ENCODE measurements at places on chromosomes 11 and 22.
A peak's percentile ranks its signal among the peaks of the same experiment; 100 is the strongest.

- no peak for DNase-seq
Observed at GRCh38 chr11:69075421-69076128, 26.8 kb downstream of the TPCN2 start.

GRCh38 chr11:115065830-115066664, 387.7 kb downstream of the NXPE2 start:
- DNase-seq: no peak

GRCh38 chr22:39575552-39575825, 4.9 kb downstream of the CACNA1I start:
- DNase-seq: no peak

- peak; percentile 50 for DNase-seq
Observed at GRCh38 chr11:64339754-64340408, at the start of gene CCDC88B. Gene CCDC88B (plus strand): TSS chr11:64340204. CDS start chr11:64340267, 63 bp downstream.

- no peak for DNase-seq
Observed at GRCh38 chr11:120054753-120055045, 83.2 kb downstream of the TRIM29 start.

DNA sequence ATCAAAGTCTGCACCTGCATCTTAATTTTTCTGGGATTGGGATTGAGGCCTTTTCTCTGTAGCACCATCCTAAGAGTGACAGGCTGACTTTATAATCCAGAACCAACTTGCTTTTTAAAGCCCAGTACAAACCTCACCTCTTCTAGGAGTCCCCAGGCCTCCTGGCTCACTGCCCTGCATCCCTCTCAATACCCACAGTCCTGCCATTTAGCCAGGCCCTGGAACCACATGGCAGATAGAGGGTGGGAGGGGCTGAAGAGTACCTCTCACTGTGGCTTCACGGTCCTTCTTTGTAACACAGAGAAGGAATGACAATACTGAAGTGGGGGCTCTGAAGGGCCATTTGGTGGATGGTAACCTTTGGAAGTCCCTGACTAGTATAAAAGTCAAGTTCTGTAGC, 63.5 kb upstream of the PHOX2A start:
- no peak for DNase-seq

- DNase-seq: no peak
Observed at GRCh38 chr11:33579101-33579500, 121.5 kb downstream of the C11orf91 start.

GRCh38 chr22:38080850-38081635, 2.9 kb downstream of the SLC16A8 start:
- DNase-seq: no peak

GRCh38 chr11:103434073-103434411, 324.8 kb downstream of the DYNC2H1 start:
- DNase-seq: no peak

DNA sequence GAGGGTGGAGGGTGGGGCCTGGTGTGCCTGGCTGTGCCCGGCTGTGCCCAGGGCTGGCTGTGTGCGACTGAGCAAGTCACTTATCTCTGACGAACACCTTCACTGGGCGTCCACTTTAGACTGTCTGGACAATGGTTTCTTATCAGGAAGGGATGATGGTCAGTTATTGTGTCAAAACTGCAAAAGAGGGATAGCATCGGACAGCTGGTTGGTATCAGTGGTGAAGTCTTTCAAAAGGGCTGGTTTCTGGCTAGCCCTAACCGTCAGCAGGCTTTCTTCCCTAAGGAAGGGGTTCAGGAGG, 4.1 kb upstream of the MGAT3 start:
- DNase-seq: no peak

GRCh38 chr11:69027704-69028372, 14.8 kb upstream of the MRGPRF start:
- DNase-seq: no peak

DNA sequence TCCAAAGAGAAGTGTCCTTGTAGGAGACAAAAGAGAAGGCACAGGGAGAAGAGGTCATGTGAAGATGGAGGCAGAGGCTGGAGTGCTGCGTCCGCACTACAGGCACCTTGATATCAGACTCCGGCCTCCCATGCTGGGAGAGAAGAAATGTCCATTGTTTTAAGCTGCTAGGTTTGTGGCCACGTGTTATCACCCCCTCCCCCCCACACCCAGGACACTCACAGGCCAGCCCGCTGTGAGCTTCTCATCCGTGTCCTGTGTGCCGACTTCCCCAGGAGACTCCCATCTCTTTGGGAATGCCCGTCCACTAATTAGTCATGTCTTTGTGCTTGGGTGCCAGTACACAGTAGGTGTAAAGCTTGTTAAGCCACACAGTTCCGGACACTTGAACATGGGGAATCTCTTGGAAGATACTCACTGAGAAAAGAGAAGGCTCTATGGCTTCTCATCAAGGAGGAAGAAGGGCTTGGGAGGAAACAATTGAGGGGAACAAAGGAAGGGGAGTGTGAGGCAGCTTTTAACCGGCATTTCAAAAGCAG, 1234.7 kb downstream of the TBC1D22A start:
- DNase-seq: no peak

DNA sequence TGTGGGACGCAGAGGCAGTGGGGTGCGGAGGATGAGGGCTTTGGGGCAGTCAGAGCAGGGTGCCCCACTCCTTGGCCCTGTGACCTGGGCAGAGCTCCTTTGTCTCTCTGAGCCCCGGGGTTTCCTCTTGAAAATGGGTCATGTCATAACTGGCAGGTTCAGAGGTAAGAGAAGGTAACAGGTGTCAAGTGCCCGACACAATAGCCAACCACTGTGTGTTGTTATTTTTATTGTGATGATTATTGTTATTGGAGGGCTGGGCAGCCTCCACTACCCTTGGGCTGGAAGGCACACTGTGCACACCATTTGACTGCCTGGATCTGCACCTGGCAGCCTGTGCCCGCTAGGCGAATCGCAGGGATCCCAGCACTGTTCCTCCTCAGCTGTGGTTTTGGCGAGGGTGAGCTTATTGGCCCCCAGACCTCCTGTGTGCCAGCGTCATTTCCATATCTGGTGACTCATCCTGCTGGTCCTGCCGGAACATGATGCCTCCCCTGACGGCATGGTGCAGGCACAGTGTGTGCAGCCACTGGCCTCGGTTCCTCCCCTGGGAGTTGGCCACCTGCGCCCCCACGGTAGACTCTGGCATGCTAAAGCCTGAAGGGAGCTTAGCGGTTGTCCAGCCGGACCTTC, 15.4 kb upstream of the SOX10 start:
- no peak for DNase-seq

- DNase-seq: no peak
Observed at GRCh38 chr22:19397734-19398104, 33.8 kb downstream of the HIRA start.

DNA sequence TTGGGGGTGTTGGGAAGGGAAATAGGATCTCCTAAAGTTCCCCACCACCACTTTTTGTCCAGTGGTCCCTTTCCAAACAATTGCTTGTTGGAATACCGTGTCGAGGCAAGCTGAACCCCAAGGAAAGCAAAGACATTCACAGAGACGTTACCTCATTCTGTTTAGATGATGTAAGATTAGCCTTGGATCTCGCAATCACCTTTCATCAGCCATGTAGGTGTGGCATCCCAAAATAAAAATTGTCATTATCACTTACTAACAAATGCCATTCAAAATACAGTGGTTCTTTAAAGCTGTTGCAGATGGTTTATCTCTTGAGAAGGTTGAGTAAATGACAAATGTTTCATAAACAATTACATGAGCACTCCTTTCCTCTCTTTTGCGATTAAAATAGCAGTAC, 86.5 kb upstream of the SLC25A18 start:
- DNase-seq: no peak

DNA sequence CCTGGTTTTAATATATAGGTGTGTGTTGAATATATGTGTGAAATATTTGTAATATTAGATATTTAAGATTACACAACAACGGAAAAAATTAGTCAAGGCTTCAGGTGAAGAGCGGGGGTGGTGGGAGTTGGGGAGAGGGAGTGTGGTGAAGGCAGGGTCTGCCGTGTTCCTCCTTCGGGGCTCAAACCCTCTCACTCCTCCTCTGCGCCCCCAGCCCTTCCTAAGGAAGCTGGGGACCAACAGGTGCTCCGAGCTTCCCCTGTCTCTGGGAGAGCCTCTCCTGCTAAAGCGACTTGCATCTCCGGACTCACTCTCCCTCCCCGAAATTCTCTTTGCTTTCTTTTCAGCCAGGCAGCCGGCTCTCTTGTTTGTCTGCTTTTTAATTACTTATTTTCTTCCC, 960 bp upstream of the CADM1 start:
- DNase-seq: no peak

GRCh38 chr11:10454878-10455631, at the start of gene AMPD3:
Gene AMPD3 (plus strand): TSS chr11:10455264. CDS start chr11:10461520, 6,256 bp downstream.
- no peak for DNase-seq

GRCh38 chr22:17964156-17964555, 60.2 kb downstream of the MICAL3 start:
- no peak for DNase-seq

GRCh38 chr11:8031248-8032115, 44.3 kb downstream of the EIF3F start:
- DNase-seq: no peak

DNA sequence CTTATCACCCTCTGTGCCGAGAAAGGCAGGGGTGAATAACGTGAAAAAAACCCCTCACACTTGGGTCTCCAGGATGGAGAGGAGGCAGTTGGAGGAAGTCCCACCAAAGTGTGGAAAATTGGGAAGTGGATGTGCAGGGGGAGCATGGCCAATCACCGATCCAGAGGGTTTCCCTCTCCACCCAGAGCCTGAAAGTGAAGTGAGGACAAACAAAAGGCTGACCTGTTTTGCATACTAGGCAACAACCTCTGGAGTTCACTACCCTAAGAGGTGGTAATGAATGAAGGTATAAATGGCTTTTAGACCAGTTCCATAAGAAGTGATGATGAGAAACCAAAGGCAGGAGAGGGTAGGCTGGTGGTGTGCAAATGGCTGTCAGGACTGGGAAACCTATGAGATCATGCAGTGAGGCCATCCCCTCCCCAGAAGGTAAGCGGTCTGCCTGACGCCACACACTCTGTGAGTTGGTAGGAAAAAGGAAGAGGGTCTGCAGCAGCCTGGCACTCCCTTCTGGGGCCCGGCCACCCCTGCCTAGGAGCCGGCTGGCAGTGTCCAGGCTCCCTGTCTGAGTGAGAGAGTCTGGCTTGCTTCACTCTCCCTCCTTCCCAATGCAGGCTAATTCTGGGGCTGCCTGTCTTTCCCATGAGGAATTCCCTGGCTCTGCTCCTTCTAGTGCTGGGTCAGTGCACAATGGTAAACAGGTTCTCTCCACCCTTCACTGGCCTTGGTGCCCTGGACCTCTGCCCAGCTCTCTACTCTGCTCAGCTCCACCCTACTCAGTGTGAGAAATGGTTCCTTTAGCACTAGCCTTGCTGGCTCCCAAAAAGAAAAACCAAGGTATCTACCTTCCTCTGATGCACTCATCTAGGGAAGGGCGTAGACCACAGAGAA, 15.6 kb downstream of the TBC1D10A start:
- DNase-seq: no peak

DNA sequence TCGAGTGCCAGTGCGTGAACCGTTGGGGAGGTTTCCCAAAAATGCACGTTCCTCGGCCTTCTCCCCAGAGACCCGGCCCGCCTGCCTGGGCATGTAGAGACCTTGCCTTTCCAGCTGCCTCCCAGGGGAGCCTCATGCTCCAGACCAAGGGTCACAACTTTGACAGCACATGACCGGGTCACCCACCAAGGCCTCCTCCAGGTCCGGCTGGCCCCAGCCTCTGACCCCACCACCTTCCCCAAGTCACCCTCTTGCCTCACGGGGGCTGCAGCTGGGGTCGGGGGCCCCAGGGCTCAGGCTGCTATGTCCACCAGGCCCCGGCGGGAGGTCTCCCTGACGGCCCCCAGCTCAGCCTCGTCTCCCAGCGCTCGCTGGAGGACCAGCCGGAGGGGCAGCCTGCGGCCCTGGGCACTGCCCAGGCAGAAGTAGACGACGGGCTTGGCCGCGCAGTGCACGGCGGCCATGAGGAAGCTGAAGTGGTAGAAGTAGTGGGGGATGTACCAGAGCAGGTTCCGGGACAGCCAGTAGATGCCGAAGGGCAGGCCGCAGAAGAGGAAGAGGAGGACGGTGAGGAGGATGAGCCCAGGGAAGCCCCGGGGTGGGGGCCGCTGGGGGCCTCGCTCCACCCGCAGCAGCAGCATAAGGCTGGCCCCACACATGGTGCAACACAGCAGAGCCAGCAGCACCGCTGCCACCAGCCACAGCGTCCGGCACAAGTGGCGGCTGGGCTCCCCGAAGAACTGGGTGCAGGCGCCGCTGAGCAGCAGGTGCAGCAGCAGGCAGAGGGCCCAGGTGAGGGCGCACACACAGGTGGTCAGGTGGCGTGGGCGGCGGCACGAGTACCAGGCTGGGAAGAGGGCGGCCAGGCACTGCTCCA, 4.4 kb downstream of the MRGPRE start:
- DNase-seq: no peak

DNA sequence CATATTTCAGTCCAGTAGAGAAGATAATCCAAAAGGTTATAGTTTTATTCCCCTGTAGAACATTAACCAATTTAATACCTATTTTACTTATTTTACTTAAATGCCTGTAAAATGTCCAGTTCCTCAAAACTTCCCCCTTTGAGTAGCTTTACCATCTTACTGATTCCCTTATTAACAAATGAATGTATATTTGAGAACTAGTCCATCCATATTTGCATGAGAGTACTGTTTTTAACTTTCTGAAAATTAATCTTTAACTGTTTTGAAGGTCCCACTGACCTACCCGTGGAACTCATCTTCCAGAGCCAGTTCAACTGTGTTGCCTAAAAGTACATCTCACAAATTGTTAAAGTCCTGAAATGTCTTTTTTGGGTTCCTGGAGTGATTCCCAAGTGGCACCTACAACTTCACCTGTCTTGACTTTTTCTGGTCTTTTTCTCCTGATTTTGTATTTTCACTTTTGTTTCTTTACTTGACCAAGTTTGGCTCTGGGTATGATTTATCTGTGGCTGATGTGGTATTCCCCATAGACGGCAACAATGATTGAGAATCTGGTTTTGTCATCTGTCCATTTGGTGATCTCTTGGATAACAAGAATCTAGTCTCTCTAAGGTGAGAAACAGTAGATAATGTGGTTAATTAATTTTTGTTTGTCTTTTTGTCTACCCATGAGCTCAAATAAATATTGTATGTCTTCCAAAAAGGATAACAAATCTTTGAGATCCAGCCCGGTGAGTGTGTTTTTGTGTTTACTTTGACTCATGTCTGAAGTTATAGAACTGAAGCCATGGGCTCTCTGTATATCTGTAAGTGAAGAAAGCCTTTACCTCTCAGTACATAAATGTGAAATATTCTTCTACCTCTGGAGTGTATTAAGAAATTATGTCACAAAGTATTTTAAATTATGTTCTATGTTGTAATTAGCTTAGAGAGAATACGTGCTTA, 174.2 kb downstream of the ETS1 start:
- DNase-seq: no peak

Data from esophagus squamous epithelium (tissue), 5 donors.